Activated T-cell treated with anti-CD3 and anti-CD28 coated beads, Interleukin-2, amount 50 U/mL, for 48 hours (primary cell): ENCODE measurements at places on chromosomes 5 and 9.
A peak's percentile ranks its signal among the peaks of the same experiment; 100 is the strongest.

DNA sequence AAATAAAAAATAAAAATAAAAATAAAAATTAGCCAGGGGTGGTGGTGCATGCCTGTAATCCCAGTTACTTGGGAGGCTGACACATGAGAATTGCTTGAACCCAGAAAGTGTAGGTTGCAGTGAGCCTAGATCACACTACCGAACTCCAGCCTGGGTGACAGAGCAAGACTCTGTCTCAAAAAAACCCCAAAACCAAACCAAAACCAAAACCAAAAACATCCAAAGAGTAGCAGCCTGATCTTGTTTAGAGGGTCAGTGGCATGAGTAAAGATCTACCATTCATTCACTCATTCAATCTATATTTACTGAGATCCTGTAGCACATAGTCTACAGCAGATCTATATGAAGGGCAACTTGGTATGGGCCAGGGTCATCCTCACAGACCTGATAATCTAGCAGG is 202.4 kb downstream of the MAPKAP1 start:
- DNase-seq = no peak

DNA sequence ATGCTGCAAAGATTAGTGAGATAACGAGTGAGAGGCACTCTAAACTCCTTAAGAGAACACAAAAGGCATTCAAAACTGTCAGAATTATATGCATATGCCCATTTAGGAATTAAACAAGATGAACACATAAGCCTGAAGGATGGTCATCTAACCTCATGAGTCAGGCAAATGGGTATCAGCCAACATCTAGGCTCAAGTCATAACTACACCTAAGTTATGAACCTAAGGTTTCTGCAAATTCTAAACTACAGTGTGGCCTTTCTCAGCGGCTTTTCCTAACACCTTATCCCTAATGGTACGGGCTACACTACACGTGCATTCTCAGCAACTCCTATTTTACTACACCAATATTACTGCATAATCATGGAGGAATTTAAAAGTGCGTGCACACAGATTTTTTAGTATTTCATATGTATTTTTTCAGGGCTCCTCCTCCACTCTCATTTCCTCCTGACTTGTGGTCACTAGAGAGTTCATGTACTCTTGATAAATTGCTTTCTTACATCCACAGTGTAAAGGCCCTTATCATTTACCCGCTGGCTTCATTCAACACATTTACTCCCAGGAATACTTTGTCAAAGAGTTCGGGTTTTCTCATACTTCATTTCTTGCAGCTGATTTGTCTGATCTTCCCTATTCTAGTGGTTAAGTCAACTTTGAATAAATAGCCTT is 316.5 kb downstream of the BNC2 start:
- DNase-seq = no peak

GRCh38 chr9:121783111-121783510 is 131.7 kb downstream of the DAB2IP start:
- peak; percentile 10 for DNase-seq

DNA sequence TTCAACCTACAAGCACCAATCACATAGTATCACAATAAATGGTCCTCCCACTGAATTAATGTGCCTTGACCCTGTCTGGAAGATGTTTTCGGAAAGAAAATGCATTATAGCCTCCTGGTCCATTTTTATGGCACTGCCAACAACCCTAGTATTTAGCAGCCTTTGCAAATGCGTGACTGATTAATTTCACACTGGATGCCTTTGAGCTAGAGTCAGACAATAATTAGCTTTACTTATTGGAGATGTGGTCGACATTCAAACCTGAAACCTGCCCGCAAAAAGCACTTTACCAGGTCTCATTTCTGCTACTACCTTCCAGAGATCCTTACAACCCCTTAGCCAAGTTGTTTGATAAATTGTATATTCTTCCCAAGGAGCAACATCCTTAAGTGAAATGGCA is 119.3 kb upstream of the DPYSL3 start:
- DNase-seq = no peak

- DNase-seq = no peak
Measured at GRCh38 chr5:173010547-173011464, 27.2 kb downstream of the ATP6V0E1 start.

DNA sequence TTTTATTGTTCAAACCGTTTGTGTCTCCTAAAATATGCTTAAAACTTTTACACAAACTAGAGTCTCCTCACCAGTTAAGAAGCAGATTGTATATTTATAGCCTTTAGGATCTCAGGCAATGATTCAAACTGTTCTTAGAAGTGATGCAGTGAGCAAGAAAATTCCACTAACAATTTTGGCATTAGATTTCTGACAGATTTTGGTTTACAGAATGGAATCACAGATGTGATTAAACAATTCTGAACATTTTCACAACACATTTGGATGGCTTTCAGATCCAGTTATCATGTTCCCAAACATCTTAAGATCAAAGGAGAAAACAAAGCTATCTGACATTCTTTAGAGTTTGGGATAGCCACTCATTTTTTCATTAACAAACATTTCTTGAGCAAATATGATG is 181.7 kb upstream of the RIOK2 start:
- DNase-seq = no peak

DNA sequence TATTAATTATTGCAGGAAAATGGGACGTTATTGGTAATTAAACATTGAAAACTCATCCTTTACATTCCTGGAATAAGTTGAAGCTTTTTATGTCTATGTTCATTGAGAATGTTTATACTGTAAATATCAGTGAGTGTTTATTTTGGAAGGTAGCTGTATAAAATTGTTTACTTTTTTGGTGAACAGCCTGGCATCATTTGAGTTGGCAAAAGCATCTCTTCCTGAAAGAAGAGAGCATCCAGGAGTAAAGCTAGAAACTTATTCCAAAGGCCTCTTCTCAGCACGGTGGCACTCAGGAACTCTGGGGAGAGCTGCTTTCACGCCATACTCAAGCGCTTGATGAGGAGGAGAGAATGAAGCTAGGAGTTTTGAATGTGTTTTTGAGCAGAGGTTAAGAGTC is 79.9 kb downstream of the GAPVD1 start:
- DNase-seq = no peak
